ENCODE measurements at places on chromosomes 2 and 18. TPM values are rescaled to one million over a fixed set of nuclear protein-coding genes. Genes with fewer than 3 reads are reported as not detected.

FECH gene
- polyA plus RNA-seq, result 49.4 TPM

TEX51 gene
- not detected for polyA plus RNA-seq

POTEF gene
- polyA plus RNA-seq, result 0.06 TPM

PTH2R gene
- polyA plus RNA-seq, result 2.0 TPM

ALPI gene
- 0.09 TPM for polyA plus RNA-seq

RAPGEF4 gene
- 9.5 TPM for polyA plus RNA-seq

STARD6 gene
- polyA plus RNA-seq, result 0.11 TPM

IGFBP2 gene
- 285 TPM for polyA plus RNA-seq

IL37 gene
- polyA plus RNA-seq, result not detected

GRCh38 chr2:211248841-211249240 lies 692.4 kb downstream of the CPS1 start:
- no peak for DNase-seq

- DNase-seq, result no peak
Measured at GRCh38 chr18:73408469-73408868, 540.7 kb upstream of the NETO1 start.
